ENCODE measurements at places on chromosomes 7 and 10.

DNA sequence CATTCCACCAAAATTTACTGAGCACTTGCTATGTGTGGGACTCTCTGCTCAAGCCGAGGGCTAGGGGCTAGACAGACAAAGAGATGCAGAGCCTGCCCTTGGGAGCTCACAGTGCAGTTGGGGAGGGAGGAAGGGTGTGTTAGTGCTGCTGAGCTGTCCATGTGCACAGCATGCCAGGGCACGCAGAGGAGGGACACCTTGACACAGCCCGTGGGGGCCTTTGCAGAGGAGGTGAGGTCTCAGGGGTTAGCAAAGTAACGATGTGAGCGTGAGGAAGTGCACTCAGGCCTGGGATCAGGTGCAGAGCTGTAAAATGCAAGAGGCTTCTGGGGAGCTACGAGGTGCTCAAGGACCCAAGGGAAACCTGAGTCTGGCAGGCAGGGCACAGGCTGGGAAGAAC lies 16.3 kb downstream of the PRKCQ start:
- no peak for DNase-seq

DNA sequence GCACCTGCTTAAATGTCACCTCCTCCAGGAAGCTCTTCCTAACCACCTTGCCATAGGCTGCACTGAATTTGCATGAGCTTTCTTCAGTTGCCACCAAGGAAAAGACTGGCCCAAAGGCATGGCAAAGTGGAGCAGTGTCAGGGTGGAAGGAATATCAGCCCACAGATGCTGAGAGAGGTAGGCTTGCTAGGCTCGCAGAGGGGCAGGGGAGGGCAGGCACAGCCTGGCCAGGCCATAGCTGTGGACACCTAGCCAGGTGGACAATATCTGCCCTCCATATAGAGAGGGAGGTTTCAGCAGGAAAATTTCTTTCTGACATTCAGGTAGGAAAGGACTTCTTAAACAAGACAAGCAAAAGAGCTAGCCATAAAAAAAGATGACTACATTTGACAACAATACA lies 166.3 kb downstream of the GRID1 start:
- no peak for DNase-seq

DNA sequence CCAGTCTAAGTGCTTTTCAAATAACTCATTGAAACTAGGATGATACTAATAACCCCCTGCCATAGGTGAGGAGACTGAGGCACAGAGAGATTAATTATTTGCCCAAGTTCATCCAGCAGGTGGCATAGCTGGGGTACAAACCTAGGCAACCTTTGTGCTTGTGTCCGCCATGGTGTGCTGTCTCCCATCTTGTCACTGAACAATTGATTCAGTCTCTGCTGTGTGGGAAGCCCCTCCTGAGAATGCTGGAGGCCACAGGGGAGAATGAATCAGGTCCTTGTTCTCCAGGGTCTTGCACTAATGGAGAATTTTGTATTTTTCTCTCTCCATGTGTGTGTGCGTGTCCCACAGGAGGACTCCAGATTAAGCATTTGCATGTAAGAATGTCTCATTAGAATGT lies 15.8 kb upstream of the TMEM236 start:
- no peak for DNase-seq

GRCh38 chr7:25124465-25125136 lies 459 bp downstream of the CYCS start:
- peak; percentile 58 for DNase-seq

Measured in small intestine (tissue), 16 donors.